ENCODE measurements at places on chromosomes 2 and 18. TPM values are rescaled to one million over a fixed set of nuclear protein-coding genes. Genes with fewer than 3 reads are reported as not detected.

Gene ANKRD30BL
- not detected for polyA plus RNA-seq

Gene IL1RL2
- not detected for polyA plus RNA-seq

Gene GPC1
- polyA plus RNA-seq: 0.09 TPM

Gene TCF7L1
- polyA plus RNA-seq: 0.09 TPM

Gene HOXD1
- not detected for polyA plus RNA-seq

Gene UGT1A8
- not detected for polyA plus RNA-seq

Gene CFC1
- not detected for polyA plus RNA-seq

Gene GPR45
- not detected for polyA plus RNA-seq

Gene GPR39
- not detected for polyA plus RNA-seq

Gene CD8B
- polyA plus RNA-seq: 2,487 TPM

Gene CABYR
- 0.46 TPM for polyA plus RNA-seq

Gene ARHGEF4
- polyA plus RNA-seq: 5.3 TPM

Gene SOX11
- not detected for polyA plus RNA-seq

Gene MERTK
- not detected for polyA plus RNA-seq

Gene ZSWIM2
- polyA plus RNA-seq: not detected
